ENCODE measurements at places on chromosomes 5 and 9.
A peak's percentile ranks its signal among the peaks of the same experiment; 100 is the strongest.

- no peak for DNase-seq
Measured at GRCh38 chr5:27208051-27208450, 169.7 kb upstream of the CDH9 start.

- no peak for DNase-seq
Measured at GRCh38 chr5:158538506-158539074, 561.1 kb downstream of the EBF1 start.

DNA sequence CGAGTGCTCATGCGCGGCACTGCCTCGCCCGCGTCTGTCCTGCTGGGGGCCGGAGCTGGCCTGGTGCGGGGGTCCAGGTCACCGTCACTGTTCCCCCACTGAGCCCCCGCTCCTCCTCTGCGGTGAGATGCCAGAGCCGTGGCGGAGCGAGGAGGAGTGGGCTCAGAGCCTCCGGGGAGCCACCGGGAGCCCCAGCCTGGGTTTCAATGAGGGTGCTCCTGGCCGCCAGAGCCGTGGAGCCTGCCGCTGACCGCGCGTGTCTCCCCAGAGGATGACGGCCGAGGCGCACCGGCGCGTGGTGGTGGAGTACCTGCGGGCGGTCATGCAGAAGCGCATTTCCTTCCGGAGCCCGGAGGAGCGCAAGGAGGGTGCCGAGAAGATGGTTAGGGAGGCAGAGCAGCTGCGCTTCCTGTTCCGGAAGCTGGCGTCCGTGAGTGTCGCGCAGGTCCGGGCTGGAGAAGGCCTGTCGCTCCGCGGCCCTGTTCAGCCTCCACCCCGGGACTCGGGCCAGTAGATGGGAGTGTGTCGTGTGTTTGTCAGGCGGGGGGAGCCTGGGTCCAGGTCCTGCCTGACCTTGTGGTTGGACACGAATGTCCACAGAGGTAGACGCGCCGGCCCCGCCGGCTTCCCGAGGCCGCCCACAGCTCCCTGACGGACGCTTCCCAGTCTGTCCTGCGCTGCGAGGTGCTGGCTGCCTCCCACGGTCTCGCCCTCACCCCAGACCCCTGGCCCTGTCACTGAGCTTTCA, 22.0 kb downstream of the EXOC3 start:
- no peak for DNase-seq

GRCh38 chr9:79667817-79668436, 96.2 kb downstream of the TLE4 start:
- DNase-seq, result no peak

DNA sequence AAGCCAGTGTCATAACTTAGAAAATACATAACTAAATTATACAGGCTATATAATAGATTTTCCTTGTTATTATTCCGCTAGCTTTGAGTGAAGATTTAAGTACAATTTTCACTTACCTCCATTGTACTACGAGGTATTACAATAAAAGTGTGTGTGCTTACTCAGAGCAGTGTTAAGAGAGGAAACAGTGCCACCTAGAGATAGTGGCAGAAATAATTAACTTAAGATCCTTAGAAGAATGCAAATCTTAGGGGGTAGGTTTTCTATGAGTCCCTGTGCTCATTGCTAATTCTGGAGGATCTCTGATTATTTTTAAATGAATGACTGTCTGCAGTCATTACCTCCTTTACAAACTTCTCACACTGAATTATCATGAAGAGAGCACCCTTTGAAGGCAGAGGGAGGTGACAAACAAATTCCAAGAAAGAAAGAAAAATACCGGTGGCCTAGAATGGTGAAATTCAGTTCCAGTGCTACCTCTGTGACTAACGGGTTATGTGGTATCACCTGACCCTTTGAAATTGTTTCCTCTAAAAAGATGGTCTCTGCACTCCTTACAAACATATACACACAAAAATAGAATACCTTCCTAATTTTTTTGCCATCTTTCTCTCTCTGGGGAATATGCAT, 379.8 kb downstream of the TRIM36 start:
- DNase-seq, result no peak

DNA sequence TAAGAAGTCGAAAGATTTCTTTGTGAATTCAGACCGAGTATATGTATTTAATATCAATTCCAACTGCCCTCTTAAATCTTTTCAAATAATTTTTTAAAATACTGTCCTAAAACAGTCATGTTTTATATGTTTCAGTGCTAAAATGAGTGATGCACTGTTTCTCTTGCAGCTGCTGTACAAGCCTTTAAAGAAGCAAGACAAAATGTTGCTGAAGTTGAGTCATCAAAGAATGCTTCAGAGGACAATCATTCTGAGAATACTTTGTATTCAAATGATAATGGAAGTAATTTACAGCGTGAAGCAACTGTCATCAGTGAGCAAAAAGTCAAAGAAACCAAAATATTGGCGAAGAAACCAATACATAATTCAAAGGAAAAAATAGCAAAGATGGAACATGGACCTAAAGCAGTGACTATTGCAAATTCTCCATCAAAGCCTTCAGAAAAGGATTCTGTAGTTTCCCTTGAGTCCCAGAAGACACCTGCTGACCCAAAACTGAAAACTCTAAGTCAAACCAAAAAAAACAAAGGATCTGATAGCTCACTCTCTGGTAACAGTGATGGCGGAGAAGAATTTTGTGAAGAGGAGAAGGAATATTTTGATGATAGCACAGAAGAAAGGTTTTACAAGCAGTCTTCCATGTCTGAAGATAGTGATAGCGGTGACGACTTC, 58.0 kb downstream of the LOX start:
- DNase-seq, result no peak

- peak; percentile 30 for DNase-seq
Measured at GRCh38 chr9:93665128-93665636, 88.8 kb downstream of the PHF2 start.

- no peak for DNase-seq
Measured at GRCh38 chr5:14190194-14191164, 47.3 kb downstream of the TRIO start.

Data from activated CD8-positive, alpha-beta memory T cell treated with anti-CD3 and anti-CD28 coated beads, Interleukin-2, amount 10 ng/mL, durations not matched to agents 7 days and 5 days (primary cell).